ENCODE measurements at places on chromosomes 1 and 21.

- DNase-seq = no peak
These were observed 274.4 kb upstream of the CXADR start for GRCh38 chr21:17238468-17238867.

GRCh38 chr21:34363733-34364132, at the start of gene KCNE2:
Gene KCNE2 (plus strand): TSS chr21:34364006. CDS start chr21:34370479, 6,473 bp downstream.
- no peak for DNase-seq

DNA sequence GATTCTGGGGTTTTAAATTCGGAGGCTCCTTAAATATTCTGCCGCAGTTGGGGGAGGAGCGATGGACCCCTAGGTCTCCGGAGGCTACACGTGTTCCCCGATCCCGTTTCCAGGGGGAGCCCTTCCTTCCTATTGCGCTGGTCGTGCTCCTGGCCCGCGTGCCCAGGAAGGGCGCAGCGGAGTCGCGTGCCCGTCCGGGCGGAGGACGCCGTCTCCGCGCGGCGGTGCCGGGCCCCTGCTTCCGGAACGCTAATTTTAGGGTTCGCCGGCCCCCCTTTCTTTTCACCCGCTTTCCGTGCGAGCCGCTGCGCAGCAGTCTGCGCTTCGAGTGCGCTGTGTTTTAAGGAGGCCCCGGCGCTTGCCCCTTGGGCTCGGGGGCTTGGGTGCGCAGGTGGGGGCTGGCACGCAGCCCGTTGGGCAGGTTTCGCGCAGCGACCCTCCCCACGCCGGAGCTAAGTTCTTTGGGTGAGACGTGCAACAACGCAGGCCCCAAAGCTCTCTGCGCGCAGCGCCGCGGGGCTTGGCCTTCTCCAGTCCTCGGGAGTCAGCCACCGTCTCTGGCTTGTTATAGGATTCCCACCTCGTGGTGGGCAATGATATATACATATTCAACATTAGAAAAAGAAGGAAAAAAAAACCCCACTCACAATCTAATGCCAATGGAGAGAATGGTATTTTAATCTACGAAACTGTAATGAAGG, 43.5 kb upstream of the DNAJC6 start:
- DNase-seq = no peak

DNA sequence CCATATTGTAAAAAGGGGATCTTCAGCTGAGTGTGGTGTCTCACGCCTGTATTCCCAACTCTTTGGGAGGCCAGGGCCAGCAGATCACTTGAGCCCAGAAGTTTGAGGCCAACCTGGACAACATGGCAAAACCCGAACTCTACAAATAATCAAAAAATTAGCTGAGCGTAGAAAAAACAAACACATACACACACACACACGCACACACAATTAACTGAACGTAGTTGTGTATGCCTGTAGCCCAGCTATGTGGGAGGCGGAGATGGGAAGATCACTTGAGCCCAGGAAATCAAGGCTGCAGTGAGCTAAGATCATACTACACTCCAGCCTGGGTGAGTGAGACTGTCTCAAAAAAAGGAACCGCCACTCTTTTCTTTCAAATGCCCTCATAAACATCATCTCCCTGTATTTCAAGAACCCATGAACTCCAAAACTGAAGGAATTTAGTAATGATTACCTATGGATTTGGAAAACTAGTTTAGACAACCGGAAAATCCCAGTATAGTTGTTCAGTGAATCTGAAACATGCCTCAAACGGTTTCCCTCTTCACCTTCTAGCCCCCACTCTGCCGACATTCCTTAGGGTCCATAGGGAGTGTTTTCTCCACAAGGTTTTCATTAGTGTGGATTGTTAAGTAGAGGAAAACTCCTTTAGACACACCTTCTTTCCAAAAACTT, 4.5 kb downstream of the TXNIP start:
- DNase-seq = no peak

- no peak for DNase-seq
These were observed 4.2 kb downstream of the CELA2A start for GRCh38 chr1:15460708-15461095.

DNA sequence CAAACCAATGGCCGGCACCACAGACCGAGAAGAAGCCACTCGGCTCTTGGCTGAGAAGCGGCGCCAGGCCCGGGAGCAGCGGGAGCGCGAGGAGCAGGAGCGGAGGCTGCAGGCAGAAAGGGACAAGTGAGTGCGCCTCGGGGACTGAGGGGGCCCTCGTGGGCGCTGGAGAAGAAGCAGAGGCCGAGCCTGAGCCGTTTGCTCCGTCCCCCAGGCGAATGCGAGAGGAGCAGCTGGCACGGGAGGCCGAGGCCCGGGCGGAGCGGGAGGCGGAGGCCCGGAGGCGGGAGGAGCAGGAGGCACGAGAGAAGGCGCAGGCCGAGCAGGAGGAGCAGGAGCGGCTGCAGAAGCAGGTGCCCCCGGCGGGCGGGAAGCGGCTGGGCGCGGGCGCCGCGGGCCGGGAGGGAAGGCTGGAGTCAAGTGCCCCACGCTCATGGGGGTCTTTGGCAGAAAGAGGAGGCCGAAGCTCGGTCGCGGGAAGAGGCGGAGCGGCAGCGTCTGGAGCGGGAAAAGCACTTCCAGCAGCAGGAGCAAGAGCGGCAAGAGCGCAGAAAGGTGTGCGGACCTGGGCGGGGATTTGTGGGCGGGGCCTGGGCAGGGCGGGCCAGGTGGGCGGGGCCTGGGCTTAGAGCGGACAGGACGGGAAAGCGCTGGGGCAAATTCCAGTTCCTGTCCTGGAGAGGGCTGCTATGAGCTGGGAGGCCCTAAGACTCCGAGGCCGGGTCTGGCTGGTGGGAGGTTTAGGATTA, 22.7 kb downstream of the MAP7D1 start:
- no peak for DNase-seq

DNA sequence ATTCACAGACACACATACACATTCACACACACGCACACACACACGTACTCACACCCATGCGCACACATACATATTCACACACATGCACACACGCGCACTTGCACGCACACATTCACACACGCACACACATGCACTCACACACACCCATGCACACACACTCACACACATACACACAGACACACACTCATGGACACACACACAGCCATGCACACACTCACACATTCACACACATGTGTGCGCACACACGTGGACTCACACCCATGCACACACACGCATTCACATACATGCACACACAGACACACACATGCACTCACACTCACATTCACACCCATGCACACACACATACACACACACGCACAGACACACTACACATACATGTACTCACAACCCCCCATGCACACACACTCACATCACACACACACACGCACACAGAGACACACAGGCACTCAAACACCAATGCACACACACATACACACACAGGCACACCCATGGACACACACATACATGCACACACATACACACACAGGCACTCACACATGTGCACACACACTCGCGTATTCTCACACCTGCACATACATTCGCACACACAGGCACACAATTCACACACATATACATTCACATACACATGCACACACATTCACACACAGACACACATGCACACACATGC, 589.1 kb downstream of the PTPRU start:
- DNase-seq = no peak

DNA sequence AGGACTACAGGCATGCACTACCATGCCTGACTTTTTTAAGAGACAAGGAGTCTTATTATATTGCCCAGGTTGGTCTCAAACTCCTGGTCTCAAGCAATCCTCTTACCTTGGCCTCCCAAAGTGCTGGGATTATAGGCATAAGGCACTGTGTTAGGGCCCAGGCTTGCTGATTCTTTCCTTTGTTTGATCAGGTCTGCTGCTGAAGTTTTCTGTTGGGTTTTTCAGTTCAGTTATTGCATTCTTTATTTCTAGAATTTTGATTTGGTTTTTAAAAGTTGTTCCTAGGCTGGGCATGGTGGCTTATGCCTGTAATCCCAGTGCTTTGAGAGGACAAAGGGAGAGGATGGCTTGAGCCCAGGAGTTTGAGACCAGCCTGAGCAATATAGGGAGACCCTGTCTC, 47.9 kb downstream of the C4BPA start:
- no peak for DNase-seq

DNA sequence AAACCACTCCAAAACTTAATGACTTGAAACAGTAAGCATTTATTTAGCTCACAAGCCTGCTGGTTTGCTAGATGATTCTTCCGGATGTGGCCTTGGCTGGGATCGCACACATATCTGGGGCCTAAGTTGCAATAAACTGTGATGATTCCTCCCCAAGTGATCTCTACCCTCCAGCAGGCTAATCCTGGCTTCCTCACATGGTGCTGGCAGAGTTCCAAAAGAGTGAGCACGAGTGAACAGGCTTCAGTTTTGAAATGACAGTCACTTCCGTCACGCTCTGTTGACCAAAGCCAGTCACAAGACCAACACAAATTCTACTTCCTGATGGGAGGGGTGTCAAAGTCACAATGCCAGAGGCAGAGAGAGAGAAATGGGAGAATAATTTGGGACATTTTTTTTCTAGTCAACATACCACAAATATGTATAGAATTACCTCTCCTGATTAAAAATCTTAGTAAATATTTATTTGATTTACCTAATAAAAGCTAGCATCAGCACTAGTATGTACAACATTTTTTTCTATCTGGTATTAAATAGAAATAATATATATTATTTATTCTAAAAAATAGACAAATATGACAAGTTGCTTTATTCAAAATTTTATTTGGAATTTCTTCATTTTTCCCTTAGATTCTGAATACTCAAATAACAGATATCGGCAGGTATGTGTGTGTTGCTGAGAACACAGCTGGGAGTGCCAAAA, 292.7 kb downstream of the TPR start:
- peak; percentile 56 for DNase-seq

DNA sequence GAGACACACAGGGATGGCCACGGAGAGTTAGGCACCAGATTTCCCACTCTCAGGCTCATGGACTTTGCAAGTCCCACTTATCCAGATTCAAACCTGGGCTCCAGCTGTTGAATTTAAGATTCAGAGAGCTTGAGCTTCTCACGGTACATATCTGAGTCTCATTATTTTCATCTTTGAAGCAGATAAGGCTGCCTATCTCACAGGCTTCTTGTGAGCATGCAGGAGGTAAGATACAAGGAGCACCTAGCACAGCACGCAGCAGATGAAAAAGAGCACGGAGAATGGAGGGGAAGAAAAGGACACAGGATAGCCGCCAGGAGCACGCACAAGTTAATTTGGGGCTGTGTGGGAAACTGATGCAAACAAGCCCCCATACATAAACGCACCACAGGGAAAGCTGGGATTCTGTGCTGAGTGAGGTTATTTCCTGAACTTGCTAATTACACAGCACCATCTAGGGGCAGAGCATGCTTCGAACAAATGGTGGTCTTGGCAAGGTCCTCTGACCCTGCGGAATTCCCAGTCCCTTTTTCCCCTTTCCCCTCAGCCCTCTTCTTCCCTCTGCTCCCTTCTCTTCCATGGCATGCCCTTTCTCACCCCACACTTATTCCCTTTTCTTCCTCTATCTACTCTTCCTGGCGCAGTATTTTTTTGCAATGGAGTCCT, 134.7 kb upstream of the VANGL1 start:
- DNase-seq = peak; percentile 36

DNA sequence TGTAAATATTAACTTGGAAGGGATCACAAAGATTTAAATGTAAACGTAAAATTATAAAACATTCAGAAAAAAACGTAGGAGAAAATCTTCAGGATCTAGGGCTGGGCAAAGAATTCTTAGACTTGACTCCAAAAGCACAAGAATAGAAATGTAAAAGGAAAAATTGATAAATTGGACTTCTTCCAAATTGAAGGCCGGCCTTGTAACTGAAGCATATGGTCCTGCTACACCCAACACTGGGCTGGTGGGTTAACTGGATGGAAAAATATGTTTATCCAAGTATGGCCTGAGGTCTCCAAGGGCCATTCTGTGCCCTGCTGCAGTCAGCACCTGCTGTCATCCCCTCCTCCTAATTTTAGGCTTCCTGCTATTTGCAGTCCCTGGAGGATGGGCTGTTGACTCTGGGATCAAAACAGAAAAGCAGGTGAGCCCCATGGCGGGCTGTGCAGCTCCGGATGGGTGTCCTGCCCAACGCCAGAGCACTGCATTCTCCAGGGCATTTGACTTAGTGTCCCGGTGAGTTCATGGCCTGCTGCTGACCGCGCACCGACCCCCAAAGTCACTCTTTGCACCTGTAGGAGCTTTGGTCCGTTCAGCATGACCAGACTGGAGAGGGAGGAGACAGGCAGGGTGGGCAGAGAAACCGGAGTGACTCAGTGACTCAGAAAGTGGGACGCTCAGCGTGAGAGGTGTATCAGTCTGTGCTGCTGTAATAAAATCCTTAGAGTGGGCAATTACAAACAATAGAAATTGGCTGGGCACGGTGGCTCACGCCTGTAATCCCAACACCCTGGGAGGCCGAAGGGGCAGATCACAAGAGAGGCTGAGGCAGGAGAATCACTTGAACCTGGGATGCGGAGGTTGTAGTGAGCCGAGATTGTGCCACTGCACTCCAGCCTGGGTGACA, 6.1 kb upstream of the AIRE start:
- no peak for DNase-seq

- DNase-seq = no peak
These were observed 31.1 kb upstream of the MTF1 start for GRCh38 chr1:37890378-37891014.

DNA sequence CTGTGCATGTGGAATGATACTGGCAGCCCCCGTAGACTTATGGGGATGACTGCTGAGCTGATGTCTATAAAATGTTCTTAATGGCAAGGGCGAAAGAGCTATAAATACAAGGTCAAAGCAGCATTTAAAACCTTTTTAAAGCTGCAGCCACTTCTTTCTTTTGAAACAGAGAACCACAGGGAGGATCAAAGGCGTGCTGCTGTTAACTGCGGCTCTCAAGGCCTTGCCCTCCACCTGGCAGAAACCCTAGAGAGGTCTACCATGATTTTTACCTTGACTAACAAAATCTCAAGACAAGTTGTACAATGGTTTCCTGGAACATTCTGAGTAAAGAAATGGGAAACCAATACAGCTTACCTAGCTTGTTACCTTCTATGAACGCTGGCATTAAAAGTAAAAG, 89.7 kb downstream of the SLC45A1 start:
- no peak for DNase-seq

- DNase-seq = no peak
These were observed 1.6 kb upstream of the NKAIN1 start for GRCh38 chr1:31241321-31241720.
